ENCODE measurements at places on chromosomes 13 and 19.

DNA sequence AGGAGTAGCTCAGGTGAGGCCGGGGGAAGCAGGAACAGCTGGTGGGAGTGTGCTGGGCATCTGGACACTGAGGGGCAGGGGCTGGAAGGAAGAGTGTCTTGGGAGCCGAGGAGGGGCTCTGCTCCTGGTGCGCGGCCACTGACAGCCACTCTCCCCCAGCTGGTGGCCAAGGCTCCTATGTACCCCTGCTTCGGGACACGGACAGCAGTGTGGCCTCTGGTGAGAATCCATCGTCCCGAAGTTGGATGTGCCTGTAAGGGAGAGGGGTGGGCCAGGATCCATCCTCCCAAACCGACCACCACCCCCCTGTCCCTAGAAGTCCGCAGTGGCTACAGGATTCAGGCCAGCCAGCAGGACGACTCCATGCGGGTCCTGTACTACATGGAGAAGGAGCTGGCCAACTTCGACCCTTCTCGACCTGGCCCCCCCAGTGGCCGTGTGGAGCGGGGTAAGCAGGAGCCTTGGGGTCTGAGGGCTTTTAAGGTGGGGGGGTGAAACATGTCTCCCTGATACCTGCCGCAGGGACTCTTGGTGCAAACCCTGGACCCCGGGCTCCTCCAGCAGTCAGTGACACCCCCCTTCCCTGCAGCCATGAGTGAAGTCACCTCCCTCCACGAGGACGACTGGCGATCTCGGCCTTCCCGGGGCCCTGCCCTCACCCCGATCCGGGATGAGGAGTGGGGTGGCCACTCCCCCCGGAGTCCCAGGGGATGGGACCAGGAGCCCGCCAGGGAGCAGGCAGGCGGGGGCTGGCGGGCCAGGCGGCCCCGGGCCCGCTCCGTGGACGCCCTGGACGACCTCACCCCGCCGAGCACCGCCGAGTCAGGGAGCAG lies 2.0 kb upstream of the USF2 start:
- DNase-seq: no peak

GRCh38 chr19:43780706-43781525 lies at the start of gene KCNN4:
TSS of gene KCNN4 (minus strand) at chr19:43780973. CDS start at chr19:43780861, 112 bp downstream.
- DNase-seq: no peak

- no peak for DNase-seq
Measured at GRCh38 chr19:2774083-2774679, 8.9 kb downstream of the SGTA start.

DNA sequence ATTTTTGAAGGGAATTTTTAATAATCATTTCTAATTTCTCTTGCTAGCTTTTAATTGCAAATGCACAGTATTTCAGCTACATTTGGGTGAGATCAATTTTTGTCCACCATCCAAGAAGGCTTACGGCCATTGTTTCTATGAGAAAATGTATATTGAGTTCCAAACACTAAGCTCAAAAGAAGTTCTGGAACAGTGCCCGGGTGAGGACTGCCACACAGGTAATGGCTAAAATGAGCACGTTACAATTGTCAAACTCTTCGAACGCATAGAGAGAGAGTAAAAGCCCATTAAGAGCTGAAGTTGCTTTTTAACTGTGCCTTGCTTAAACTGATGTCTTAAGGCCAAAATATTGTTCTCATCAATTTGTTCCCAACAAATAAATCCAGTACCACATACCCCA lies 755.0 kb downstream of the DIAPH3 start:
- no peak for DNase-seq

DNA sequence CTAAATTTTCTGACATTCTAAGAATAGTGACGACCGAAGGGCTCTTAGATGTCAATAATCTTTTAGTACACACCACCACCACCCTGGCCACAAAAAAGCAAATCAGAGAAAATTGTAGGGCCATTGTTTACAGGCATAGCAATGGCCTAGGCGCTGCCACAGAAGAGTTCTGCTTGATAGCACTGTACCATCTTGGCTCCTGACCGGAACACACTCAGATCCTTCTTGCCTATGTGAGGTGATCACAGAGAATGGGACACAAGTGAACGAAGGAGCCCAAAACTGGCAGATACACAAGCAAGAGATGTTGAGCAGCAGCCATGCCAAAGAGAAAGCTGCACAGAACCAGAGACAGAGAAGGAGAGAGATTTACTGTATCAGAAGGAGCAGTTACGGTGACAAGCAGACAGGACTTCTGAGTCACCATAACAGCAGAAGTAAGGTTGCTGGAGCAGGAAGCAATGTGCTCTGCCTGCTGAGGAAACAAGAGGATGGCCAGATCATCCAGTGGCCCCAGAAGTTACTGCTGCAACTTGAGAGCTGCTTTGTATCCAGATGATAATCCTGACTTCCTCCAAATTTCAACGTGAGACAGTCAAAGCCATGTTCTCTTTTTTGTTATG lies 105.2 kb downstream of the SLITRK6 start:
- no peak for DNase-seq

GRCh38 chr19:46726551-46726950 lies 9.6 kb upstream of the PRKD2 start:
- DNase-seq: no peak

GRCh38 chr19:5189318-5189607 lies 151.3 kb downstream of the PTPRS start:
- no peak for DNase-seq

GRCh38 chr13:32136061-32136460 lies 104.5 kb downstream of the FRY start:
- DNase-seq: no peak

DNA sequence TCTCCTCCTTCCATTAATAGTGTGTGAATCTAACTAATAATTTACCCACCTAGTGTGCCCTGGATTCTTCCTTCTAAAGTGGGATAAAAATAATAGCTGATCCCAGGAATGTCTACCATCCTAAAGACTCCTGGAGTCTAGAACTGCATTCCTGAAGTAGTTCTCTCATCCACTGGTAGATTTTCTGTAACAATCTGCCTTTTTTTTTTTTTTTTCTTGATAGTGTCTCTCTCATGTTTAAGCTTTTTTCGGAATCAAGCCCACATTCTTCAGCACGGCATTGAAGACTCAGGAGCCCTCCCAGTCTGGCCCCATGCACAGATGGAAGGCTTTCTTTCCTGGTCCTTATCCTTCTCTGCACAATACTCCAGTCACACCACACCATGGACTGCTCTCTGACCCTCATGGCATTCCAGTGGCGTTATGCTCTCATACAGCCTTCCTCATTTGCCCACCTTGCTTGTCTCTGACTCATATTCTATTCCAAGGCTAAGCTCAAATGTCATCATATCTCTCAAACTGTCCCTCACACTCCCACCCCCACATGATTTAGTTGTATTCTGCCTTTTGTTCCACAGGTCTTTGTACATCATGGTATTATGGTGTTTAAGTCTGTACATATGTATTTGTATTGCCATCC lies 68.7 kb upstream of the FRY start:
- DNase-seq: no peak

DNA sequence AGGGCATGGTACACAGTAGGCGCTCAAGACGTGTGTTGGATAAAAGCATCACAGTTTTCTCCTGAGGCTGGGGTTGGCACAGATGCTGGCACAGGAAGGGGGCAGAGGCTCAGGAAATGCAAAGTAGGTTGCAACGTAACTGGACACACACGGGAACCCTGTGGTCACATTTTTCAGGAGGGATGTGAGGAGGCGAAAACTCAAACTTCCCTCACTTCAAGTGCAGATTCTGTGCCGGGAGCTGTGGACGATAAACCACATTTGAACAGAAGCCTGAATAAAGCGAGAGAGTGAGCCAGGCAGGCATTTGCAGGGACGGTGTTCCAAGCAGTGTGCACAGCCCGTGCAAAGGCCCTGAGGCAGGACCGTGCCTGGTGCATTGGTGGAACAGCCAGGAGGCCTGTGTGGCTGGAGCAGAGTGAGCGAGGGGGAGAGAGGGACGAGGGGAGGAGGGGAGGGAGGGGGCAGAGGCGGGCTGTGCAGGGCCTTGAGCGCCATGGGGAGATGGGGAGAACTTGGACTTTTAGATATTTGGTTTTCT lies 40.3 kb downstream of the NFIC start:
- no peak for DNase-seq

- no peak for DNase-seq
Measured at GRCh38 chr19:29337029-29337428, 124.1 kb upstream of the UQCRFS1 start.
